Right forelimb (tissue), 1 donor: ENCODE measurements at places on chromosomes 3 and 15.

- no peak for DNase-seq
These were observed 35.1 kb downstream of the MDFIC2 start for GRCh38 chr3:70277304-70277703.

- no peak for DNase-seq
These were observed 59.9 kb upstream of the LIMD1 start for GRCh38 chr3:45534632-45535031.

DNA sequence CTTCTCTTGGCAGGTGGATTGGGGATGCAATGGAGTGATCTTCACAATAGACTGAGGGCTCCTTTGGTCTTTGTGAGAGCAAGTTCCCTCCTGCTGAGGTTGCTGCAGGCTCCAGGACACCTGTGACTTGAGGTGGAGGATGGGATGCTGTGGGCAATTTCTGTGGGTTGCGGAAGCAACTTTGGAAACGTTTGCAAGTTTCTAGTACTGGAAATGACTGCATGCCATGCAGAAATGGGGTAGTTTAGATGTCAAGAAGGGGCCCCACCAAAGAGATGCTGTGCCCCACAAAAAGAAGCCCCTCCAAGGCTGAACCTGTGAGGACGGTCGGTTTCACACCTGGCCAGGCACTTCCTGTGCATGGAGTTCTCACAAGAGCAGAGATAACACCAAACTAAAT, 80.4 kb upstream of the XCR1 start:
- no peak for DNase-seq

DNA sequence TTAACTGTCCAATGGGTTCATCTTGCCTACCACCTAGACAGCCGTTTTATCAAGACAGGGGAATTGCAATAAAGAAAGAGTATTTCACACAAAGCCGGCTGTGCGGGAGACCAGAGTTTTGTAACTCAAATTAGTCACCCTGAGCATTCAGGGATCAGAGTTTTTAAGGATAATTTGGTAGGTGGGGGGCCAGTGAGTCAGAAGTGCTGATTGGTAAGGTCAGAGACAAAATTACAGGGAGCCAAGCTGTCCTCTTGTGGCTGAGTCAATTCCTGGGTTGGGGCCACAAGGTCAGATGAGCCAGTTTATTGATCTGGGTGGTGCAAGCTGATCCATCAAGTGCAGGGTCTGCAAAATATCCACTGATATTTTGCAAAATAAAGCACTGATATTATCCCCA, 29.9 kb upstream of the GPD1L start:
- no peak for DNase-seq

DNA sequence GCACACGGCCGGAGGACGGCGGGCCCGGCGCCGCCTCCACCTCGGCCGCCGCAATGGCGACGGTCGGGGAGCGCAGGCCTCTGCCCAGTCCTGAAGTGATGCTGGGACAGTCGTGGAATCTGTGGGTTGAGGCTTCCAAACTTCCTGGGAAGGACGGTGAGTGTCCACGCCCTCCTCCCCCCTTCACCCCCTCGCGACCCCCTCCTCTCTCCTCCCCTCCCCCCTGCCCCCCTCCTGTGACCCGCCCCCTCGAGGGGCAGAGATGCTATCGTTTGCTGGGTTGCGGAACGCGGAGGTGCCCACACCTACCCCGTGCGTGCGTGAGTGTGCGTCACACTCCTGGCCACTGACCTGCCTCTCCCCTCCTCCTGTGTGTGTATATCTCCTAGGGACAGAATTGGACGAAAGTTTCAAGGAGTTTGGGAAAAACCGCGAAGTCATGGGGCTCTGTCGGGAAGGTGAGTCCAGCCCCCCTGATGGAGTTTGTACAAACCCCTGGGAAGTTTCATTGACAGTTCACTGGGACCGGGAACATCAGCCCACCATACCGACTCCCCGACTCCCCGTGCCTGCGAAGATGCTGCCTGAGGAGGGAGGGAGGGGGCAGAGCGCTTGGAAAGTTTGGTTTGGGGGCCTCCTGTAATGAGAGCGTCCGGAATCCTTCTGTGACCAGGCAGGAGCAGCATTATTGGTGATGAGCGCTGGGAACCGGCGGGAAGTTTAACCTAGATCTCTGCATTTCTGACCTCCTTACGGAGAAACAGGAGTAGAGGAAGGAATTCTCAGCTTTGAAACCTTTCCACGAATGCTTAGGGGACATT, 795 bp upstream of the SCAANT1 start:
- DNase-seq: peak; percentile 80

DNA sequence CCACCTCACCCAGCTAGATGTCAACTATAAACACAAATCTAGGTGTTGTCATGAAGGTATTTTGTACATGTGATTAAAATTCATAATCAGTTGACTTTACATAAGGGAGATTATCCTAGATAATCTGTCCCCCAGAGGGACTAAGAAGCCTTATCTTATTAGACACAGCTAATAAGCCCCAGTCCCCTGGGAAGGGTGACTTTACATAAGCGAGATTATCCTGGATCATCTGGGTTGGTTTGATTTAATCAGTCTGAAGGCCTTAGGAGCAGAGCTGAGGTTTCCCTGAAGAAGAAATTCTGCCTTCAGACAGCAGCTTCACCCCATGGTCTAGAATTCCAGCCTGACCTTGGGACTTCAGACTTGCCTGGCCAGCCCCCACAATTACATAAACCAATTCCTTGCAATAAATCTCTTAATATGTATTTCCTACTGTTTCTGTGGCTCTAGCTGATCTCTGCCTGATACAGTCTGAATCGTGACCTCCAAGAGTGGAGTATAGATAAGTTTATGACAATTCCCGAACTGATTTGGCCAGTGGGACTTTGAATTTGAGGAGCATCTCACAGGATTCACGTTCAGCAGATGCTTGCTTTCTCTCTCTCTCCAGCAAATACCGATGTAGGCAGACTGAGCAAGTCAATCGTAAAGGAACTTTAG, 66.5 kb downstream of the MRPL46 start:
- DNase-seq: no peak
